Panc1 (cell line): ENCODE measurements at places on chromosomes 3 and 15. TPM values are rescaled to one million over a fixed set of nuclear protein-coding genes. Genes with fewer than 3 reads are reported as not detected.

GRCh38 chr15:95208988-95209387 is 977.6 kb downstream of the MCTP2 start:
- no peak overlapping the region for H3K4me3 ChIP-seq
- no peak for DNase-seq
- no peaks in the 10 kb centered on the region for H3K36me3 ChIP-seq
- H3K27me3 ChIP-seq: no peaks in the 10 kb centered on the region
- no peak overlapping the region for H3K27ac ChIP-seq
- H3K4me1 ChIP-seq: no peaks in the 10 kb centered on the region

The ERICH6 gene
- total RNA-seq: 0.28 TPM

The IL5RA gene
- not detected for total RNA-seq

The TM6SF1 gene
- 0.69 TPM for total RNA-seq

DNA sequence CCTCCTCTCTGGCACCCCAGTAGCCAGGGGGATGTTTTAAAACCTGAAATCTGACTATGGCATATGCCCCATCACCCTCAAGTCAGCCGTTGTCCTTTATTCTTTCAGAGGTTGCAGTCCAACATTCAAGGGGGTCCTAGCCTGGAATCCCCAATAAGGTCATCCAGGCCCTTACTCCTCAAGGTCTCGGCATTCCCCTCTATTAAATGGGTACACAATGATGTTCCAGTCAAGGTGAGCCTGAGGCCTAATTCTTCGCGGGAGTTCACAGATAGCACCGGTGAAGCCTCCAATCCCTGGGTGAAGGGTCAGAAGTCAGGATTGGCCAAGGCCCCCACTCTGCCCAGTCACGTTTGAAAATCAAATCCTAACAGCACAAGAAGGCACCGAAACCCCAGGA is 8.1 kb upstream of the SEMA3F start:
- H3K4me1 ChIP-seq: no peaks in the 10 kb centered on the region; the same call in 1 of the 2 replicates
- no peaks in the 10 kb centered on the region for H3K27me3 ChIP-seq
- DNase-seq: no peak
- H3K4me3 ChIP-seq: no peak overlapping the region

DNA sequence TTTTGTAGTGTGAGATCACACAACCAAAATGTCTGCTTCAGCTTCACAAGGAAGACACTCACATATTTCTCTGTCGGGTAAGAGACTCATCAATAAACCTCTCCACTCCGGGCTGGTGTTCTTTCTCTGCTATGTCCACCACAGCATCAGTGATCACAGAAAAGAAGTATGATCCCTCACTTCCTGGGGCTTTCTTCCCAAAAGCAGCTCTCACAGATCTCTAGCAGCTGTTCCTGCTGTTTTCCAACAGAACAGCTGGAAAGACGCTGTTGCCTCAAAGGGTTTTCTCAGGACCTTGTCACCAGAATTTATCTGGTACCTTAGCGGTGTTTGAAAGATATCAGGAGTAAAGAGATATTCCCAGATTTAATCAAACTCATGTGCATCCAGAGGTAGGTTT is 46.4 kb downstream of the GATM start:
- H3K36me3 ChIP-seq: no peaks in the 10 kb centered on the region
- no peak for DNase-seq
- H3K4me1 ChIP-seq: no peaks in the 10 kb centered on the region
- no peak overlapping the region for H3K27ac ChIP-seq

The CACNA1D gene
- 23.0 TPM for total RNA-seq

DNA sequence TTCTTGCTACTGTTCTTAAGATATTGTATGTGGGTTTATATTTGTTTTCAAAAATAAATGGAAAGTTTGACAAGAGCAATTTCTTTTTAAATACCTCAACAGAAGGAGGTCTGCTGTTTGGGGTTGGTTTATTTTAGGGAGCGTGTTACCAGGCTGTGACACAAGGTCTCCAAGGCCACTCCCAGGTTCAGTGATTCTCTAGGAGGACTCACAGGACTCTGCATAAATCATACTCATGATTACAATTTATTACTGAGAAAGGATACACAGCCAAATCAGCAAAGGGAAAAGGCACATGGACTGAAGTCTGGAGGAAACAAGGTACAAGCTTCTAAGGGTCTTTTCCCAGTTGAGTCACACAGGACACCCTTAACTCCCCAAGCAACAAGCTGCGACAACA is 18.8 kb upstream of the MFSD1 start:
- H3K27me3 ChIP-seq: no peaks in the 10 kb centered on the region
- H3K4me3 ChIP-seq: no peak overlapping the region
- H3K4me1 ChIP-seq: peaks cover 1% of the 10 kb centered on the region; the same call in 1 of the 2 replicates
- DNase-seq: no peak

DNA sequence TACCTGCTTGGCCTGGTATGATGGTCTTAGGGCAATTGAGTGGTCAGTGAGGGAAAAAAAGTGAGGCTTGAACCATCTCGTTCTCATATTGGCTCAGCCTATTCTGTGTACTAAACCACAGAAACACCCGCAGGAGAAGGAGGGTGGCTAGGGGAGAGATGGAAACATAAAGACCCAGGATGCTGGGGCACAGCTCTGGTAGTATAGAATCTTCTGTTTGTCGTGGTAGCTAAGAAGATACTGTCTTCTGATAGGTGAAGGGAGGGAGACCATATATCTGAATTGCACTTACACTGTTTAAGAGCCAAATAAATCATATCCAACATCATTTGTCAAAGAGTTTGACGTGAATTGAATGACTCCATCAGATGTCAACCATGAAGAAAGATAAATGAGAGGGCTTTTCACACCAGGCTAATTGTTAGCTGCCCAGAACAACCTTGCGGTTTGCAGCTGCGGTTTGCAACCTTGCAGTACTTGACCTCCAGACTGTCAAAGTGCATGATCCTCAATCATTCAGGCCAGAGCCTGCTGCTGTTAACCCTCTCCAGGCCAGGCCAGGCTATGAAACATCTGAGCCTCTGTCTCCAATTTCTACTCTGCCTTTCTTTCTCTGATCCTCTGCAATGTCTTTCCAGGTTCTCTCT is 40.9 kb upstream of the PIK3R4 start:
- H3K4me3 ChIP-seq: no peak overlapping the region
- H3K27me3 ChIP-seq: peaks cover 2% of the 10 kb centered on the region; the same call in 1 of the 2 replicates
- H3K27ac ChIP-seq: no peak overlapping the region
- no peaks in the 10 kb centered on the region for H3K36me3 ChIP-seq
- no peaks in the 10 kb centered on the region for H3K4me1 ChIP-seq

GRCh38 chr3:81947359-81947758 is 185.9 kb upstream of the GBE1 start:
- no peak overlapping the region for H3K27ac ChIP-seq
- H3K4me1 ChIP-seq: no peaks in the 10 kb centered on the region
- no peak for DNase-seq
- no peak overlapping the region for H3K4me3 ChIP-seq
- H3K27me3 ChIP-seq: no peaks in the 10 kb centered on the region

- no peak for DNase-seq
- H3K27ac ChIP-seq: no peak overlapping the region
- H3K27me3 ChIP-seq: no peaks in the 10 kb centered on the region
Observed at GRCh38 chr15:78004919-78005634, 72.4 kb downstream of the TBC1D2B start.

- 0 out of 2 replicates have a peak, but pooled peaks cover 2% of the 10 kb centered on the region for H3K27me3 ChIP-seq
- H3K36me3 ChIP-seq: no peaks in the 10 kb centered on the region
Observed at GRCh38 chr3:46272028-46272451, 29.8 kb downstream of the CCR3 start.

- no peak overlapping the region for H3K27ac ChIP-seq
- no peak overlapping the region for H3K4me3 ChIP-seq
- H3K27me3 ChIP-seq: no peaks in the 10 kb centered on the region
- no peaks in the 10 kb centered on the region for H3K36me3 ChIP-seq
- DNase-seq: no peak
Observed at GRCh38 chr3:16508591-16508995, 4.9 kb downstream of the RFTN1 start.

DNA sequence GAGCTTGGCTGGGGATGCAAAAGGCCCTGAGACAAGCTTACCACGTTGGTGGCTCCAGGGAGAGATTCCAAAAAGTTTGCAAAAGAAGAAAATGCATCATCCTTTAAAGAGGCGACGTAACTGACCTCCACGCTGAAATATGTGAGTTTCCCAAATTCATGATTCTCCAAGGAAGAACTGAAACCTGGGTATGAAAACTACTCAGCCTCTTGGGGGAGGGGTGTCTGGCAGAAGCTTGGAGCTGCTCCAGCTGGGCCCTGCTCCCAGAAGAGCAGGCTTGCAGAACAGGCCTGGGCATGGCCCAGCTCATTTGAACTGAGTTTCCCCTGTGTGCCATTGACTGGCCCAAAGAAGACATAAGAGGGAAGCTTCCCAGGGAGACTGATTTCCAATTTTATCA is 20.5 kb downstream of the CPN2 start:
- H3K36me3 ChIP-seq: no peaks in the 10 kb centered on the region
- no peaks in the 10 kb centered on the region; the same call in 1 of the 2 replicates for H3K4me1 ChIP-seq
- H3K4me3 ChIP-seq: no peak overlapping the region
- H3K27ac ChIP-seq: no peak overlapping the region
- no peak for DNase-seq

GRCh38 chr3:126912491-126913195 is 70.3 kb upstream of the PLXNA1 start:
- no peaks in the 10 kb centered on the region for H3K27me3 ChIP-seq
- H3K4me1 ChIP-seq: peaks cover 8% of the 10 kb centered on the region; the same call in 1 of the 2 replicates
- DNase-seq: no peak

- no peak for DNase-seq
- H3K4me1 ChIP-seq: no peaks in the 10 kb centered on the region
- H3K27me3 ChIP-seq: peaks cover 11% of the 10 kb centered on the region
- H3K36me3 ChIP-seq: no peaks in the 10 kb centered on the region
Observed at GRCh38 chr3:127196466-127197299, 3.8 kb downstream of the PRR23E start.

The ATP13A5 gene
- total RNA-seq: not detected

GRCh38 chr15:77481670-77482069 is 61.0 kb downstream of the HMG20A start:
- H3K27me3 ChIP-seq: no peaks in the 10 kb centered on the region
- peaks cover 30% of the 10 kb centered on the region for H3K4me1 ChIP-seq
- no peak overlapping the region for H3K4me3 ChIP-seq
- peaks cover 16% of the 10 kb centered on the region for H3K36me3 ChIP-seq

- no peak overlapping the region for H3K27ac ChIP-seq
- no peaks in the 10 kb centered on the region for H3K4me1 ChIP-seq
- H3K36me3 ChIP-seq: no peaks in the 10 kb centered on the region
Observed at GRCh38 chr3:67349551-67350174, 304.7 kb downstream of the SUCLG2 start.

The APOD gene
- not detected for total RNA-seq

- no peaks in the 10 kb centered on the region for H3K36me3 ChIP-seq
- H3K4me1 ChIP-seq: peaks cover 10% of the 10 kb centered on the region
- H3K27ac ChIP-seq: peak overlapping the region; percentile 26; the same call in 1 of the 2 replicates
- DNase-seq: no peak
- no peak overlapping the region for H3K4me3 ChIP-seq
Observed at GRCh38 chr3:177133860-177134815, 63.1 kb downstream of the TBL1XR1 start.

The KNG1 gene
- 0.23 TPM for total RNA-seq

GRCh38 chr3:183149915-183150750 is 12.4 kb downstream of the LAMP3 start:
- no peak overlapping the region for H3K4me3 ChIP-seq
- H3K27ac ChIP-seq: no peak overlapping the region
- H3K36me3 ChIP-seq: no peaks in the 10 kb centered on the region
- no peaks in the 10 kb centered on the region for H3K27me3 ChIP-seq

The EPB42 gene
- total RNA-seq: 0.10 TPM

DNA sequence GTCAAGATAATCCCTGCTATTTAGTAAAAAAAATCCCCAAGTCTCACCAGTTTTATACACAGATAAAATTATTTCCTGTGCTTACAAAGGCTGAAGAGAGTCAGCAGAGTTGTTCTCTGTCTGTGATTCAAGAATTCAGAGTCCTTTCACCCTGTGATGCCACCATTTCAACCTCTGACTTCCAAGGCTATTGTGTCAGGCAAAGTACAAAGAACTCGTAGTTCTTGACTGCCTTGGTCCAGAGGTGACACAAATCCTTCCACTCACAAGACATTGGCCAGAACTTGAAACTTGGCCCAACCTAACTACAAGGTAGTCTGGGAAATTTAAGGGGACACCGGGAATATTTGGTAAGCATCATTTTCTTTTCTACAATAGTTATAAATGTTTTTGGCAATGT is 34.9 kb upstream of the CMC1 start:
- H3K4me3 ChIP-seq: no peak overlapping the region
- H3K4me1 ChIP-seq: no peaks in the 10 kb centered on the region
- no peaks in the 10 kb centered on the region for H3K27me3 ChIP-seq
- no peaks in the 10 kb centered on the region for H3K36me3 ChIP-seq
- DNase-seq: no peak

- H3K36me3 ChIP-seq: no peaks in the 10 kb centered on the region
- no peak overlapping the region for H3K27ac ChIP-seq
- no peak overlapping the region for H3K4me3 ChIP-seq
- DNase-seq: no peak
Observed at GRCh38 chr3:15892311-15893227, 94.8 kb upstream of the ANKRD28 start.

The HDC gene
- not detected for total RNA-seq

DNA sequence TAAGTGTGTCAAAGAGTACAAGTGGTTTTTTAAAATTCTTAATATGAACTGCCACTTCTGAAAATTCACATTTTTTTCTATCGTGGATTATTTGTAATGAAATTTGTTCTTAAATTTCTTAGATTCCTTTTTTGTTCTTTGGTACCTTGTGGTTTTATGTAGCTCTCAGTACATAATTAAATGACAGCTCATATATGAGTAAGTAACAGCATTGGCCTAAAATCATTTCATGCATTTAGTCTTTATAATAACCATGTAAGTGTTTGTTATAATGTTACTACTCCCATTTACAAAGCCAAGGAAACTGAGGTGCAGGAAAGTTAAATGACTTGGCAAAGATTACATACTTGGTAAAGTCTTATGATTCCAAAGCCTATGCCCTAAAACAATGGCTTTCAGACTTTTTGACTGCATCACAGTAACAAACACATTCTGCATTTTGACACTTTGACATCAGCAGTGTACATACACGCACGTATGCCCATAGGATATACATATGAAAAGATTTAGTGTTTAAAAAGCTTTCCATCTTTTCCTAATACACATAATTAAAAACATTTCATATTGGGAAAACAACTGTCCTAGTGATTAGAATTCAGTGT is 14.9 kb downstream of the SPRED1 start:
- H3K27ac ChIP-seq: no peak overlapping the region
- no peak overlapping the region for H3K4me3 ChIP-seq
- H3K27me3 ChIP-seq: no peaks in the 10 kb centered on the region
- peaks cover 10% of the 10 kb centered on the region; the same call in 1 of the 2 replicates for H3K4me1 ChIP-seq
- no peak for DNase-seq

The LAMB2 gene
- total RNA-seq: 189 TPM

The ATP8B4 gene
- not detected for total RNA-seq

DNA sequence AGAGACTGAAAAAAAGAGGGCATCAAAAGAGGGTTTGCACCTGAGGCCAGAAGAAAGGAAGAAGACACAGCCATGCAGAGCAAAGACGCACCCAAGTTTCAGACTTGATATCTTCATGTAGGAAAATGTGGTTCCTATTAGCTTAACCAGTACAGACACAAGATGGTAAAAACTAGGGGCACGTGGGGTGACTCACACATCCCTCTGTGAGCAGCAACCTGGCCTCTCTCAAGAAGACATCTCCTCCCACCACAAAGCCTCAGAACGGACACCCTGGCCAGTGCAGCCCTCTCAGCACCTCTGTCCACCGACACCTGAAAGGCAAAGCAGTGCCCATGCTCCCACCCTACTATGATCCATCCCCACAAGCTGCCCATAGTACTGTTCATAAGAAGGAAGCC is 33.3 kb downstream of the GLB1 start:
- DNase-seq: no peak
- no peak overlapping the region for H3K4me3 ChIP-seq
- no peaks in the 10 kb centered on the region for H3K4me1 ChIP-seq
- H3K36me3 ChIP-seq: no peaks in the 10 kb centered on the region; the same call in 1 of the 2 replicates
